ENCODE measurements at places on chromosomes 4 and X.

- no peak for DNase-seq
These were observed 243.5 kb upstream of the KCNIP4 start for GRCh38 chr4:22192084-22192511.

DNA sequence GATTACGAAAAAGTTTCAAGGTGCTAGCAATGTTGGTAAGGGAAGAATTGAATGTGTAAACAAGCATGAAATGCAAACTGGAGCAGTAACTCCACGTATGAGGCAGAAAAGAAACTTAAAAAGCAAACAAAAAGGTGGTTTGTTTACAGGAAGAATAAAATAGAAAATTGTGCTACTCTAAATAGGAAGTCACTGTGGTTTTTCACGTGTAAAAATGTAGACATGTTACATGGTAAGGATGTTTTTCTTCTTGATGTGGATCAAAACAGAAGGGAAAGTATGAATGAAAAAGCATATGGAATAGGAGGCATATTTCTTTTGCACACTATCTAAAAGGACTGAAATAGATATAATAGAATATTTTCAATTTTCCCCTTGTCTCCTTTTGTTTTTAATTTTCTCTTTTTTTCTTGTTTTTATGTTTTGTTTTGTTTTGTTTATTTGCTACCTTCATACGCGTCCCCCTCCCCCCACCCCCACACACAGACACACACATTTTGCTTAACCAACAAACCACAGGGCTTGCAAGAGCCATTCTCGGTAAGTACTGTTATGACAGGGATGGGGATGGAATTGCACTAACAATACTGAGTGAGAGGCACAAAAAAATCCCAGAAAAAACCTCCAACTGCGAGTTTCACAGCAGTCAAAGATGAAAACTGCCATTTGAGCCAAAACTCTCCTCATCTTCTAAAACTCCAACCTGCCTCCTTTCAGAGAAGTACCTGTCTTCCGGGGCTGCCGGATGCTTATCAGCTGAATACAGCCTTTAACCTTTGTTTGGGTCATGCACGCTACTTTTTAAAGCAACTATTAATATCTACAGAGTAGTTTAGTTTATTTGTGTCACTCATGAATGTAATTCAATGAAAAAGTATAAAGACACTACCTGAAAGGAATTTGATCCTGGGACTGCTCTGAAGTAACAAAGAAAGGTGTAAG lies 135.8 kb downstream of the IL15 start:
- no peak for DNase-seq

DNA sequence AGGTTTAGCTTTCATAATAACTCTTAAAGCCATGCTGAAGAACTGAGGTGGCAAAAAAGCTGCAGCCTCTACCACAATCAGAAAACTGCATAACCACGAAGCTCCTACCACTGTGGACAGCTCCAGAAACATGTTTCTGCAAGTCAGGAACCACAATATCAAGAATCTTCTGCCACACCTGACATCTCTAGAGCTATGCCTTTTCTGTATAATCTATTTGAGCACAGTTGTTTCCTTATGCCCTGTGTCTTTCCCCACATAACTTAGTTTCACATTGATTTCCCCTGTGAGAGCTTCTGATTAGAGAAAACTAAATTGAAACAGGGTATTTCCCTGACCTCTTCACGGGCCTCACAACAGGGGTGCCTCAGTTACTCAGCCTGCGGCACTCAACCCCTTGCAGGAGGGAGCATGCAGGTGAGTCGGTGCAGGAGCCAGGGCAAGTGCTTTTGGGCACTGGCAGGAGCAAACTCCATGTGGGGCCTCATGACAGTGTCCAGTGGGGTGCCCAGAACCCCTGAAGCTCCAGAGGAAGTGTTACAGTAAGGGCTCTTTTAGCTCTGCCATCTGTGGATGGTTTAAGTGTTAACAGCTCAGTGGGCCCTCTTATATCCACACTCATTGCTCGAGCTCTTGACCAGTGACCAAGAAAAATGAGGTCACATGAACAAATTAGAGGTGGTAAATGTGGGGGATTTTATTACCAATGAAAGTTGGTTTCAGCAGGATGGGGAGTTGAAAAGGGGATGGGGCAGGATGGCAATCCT lies 132.8 kb upstream of the BMP3 start:
- DNase-seq: no peak

- DNase-seq: peak; percentile 27
These were observed 6.3 kb downstream of the MEPE start for GRCh38 chr4:87838890-87839591.

- no peak for DNase-seq
These were observed 718.9 kb downstream of the ADGRL3 start for GRCh38 chr4:61918987-61919386.

- DNase-seq: no peak
These were observed 7.3 kb downstream of the TSR2 start for GRCh38 chrX:54447461-54447860.

- DNase-seq: no peak
These were observed 8.0 kb downstream of the SUPT20HL2 start for GRCh38 chrX:24305905-24306304.

- DNase-seq: no peak
These were observed 16.3 kb downstream of the SPRY1 start for GRCh38 chr4:123412700-123413512.

DNA sequence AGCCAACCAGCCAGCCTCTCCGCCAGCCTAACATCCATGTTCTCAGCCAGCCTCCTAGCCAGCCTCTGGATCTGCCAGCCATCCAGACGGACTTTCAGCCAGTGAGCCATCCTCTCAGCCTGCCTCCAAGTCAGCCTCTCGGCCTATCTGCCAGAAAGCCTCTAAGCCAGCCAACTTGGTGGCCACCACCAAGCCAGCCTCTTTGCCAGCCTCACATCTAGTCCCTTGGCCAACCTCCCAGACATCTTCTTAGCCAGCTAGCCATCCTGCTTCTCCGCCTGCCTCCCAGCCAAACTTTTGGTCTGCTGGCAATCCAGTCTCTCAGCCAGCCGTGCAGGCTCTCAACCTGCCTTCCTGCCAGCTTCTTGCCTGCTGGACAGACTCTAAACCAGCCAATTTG lies 16.4 kb upstream of the ARAP2 start:
- no peak for DNase-seq

DNA sequence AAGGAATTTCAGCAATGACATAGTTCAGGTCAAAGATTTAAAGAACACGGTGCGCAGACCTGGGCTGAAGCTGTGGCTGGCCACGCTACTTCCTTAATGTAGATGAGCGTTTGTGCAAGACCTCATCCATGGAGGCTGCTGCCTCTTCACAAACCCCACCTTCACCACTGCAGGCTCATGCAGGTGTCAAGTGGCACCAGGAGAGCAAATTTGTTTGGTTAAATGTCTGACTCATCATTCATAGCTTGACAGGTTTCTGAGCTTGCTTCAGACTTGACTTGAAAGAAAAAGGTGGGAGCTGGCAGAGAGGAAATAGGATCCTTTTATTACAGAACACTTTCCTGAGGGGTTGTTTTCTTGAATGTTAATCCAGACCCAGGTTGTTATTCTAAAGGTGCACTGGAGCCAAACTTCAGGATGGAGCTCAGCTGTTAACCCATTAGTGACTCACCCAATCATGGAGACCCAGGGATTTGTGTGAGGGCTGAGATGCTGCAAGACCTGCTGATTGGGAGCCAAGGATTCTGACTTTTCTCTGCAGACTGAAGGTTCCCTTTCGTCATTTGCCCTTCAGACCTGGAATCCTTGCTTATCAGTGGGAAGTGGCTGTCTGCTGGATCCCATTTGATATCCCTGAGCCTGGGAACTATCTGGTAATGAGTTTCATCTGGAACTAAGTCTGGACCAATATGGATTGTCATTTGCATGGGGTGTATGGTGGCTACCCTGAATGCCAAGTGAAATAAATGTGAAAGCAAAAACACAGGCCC lies 315.3 kb downstream of the PTTG2 start:
- no peak for DNase-seq

DNA sequence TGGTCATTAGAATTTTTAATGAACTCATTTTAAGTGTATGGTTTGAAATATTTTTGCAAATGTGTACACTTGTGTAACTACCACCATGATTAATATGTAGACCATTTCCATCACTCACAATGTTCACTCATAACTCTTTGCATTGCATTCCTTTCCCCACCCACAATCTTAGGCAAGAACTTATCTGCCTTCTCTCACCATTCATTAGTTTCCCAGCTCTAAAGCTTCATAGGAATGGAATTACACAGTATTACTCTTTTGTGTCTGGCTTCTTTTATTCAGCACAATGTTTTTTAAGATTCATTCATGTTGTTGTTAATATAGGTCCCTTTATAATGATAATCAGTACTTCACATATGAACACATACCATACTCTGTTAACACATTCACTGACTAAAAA lies 106.1 kb downstream of the ARAP2 start:
- no peak for DNase-seq

DNA sequence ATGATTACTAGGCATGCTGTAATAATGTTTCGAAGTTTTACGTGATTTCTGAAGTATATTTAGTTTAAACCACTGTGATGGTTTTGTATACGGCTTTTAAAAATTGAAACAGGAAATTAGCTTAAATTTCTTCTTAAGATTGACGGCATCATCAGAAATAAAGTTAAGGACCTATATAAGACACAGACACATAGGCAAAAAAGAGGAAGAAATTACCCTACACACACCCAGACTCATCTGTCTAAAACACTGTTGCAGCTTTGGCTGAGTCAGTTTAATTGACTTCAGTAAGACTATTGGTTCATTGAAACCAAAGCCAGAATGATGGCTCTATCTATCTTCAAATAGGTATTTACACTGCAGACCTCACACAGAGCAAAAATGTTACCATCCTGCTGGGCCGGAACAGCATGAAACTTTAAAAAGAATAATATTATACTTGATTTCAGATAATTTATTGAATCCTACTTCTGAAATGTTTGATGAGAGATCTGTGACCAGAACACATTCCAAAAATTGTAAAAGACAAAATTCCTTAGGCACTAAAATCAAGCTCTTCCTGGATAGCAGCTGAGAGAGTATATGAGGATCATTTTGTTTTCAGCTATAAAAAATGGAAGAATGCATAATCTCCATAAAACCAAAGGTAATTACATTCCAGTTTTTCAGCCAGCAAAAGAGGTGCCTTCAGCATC lies 4.5 kb downstream of the HHIP start:
- DNase-seq: no peak

- DNase-seq: no peak
These were observed 41.9 kb downstream of the FBXW7 start for GRCh38 chr4:152494020-152494419.

- no peak for DNase-seq
These were observed 128.6 kb upstream of the MAP9 start for GRCh38 chr4:155505321-155505720.

DNA sequence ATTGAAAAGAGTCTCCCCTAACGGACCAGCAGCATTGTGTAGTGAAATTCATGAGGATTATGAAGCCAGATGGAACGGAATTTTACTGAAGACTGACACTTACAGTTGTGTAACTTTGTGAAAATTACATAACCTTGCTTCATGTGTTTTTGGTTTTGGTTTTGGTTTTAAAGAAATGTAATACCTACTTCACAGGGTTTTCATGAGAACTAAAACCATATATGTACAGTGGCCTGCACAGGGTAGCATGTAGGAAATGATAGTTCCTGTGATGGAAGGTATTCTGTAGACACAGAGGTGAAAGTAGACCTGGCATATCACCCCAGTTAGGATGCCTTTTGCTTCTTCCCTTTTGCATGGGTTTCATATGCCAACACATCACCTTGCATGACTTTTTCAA lies 247.0 kb downstream of the BANK1 start:
- DNase-seq: no peak

DNA sequence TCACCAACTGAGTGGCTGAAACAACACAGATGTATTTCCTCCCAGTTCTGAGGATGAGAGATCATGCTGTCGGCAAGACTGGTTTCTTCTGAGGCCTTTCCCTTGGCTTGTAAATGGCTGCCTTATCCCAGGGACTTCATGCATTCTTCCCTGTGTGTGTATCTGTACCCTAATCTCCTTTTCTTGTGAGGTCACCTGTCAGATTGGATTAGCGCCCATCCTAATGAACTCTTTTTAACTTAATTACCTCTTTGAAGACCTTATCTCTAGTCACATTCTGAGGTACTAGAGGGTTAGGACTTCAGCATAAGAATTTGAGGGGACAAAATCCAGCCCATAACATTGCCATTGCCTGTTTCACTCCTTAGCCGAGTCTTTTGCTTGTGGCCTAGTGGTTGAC lies 59.5 kb upstream of the TMEM150C start:
- DNase-seq: no peak

- DNase-seq: no peak
These were observed 63.2 kb downstream of the JAKMIP1 start for GRCh38 chr4:6137027-6137746.

GRCh38 chr4:169102026-169102425 lies 92.0 kb upstream of the CBR4 start:
- peak; percentile 75 for DNase-seq

- DNase-seq: no peak
These were observed 17.5 kb downstream of the SH3BP2 start for GRCh38 chr4:2810388-2810787.

DNA sequence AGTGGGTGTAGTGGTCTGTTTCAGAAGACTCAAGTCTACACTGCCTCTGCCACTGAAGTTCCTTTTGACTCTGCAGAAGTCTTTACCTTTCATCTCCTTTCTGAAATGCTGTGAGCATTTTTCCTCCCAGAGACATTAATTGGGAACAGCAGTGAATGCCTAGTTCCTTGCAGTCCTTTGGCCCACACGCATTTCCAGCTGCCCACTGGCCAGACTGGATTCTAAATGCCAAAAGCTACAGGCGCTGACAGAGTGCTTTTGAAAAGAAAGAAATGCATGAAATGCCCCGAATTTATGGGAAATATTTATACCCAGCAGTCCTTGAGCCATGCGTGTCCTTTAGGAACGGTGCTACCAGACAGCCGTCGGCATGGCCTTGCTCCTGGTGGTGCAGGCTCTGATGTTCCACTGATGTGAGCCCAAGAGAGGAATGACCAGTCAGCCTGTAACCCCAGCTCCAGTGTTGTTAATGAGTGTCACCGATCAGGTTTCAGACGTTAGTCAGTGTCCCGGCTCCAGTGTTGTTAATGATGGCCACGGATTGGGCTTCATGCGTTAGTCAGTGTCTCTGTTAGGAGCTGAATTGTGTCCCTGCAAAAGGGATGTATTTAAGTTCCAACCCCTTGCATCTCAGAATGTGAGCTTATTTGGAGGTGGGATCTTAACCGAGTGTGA lies 132.6 kb downstream of the TBL1X start:
- DNase-seq: peak; percentile 66

DNA sequence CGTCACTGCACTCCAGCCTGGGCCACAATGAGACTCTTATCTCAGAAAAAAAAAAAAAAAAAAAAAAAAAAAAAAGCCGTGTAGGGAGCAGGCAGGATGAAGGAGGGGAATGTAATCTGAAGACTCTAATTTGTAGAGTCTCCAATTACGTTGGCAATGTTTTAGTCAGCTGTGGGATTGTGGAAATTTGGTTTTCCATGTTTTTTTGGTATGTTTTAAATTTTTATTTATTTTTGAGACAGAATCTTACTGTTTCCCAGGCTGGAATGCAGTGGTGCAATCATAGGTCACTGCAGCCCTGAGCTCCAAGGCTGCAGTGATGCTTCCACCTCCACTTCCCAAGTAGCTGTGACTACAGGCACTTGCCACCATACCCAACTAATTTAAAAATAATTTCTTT lies 56.5 kb downstream of the NSD2 start:
- peak; percentile 61 for DNase-seq

GRCh38 chr4:147518086-147518485 lies 37.2 kb downstream of the EDNRA start:
- DNase-seq: peak; percentile 32

All from fibroblast of gingiva (primary cell).